ENCODE measurements at places on chromosomes 6 and 20.

GRCh38 chr6:154991207-154991606, 3.9 kb upstream of the TIAM2 start:
- no peak for DNase-seq

GRCh38 chr6:9468277-9468676, 946.6 kb downstream of the TFAP2A start:
- DNase-seq, result no peak

GRCh38 chr20:58684291-58684690, 8.3 kb upstream of the NPEPL1 start:
- no peak for DNase-seq

GRCh38 chr20:41509316-41510200, 108.6 kb downstream of the CHD6 start:
- no peak for DNase-seq

- peak; percentile 73 for DNase-seq
Measured at GRCh38 chr6:97186416-97186999, 96.5 kb downstream of the MMS22L start.

GRCh38 chr6:149050160-149050559, 267.4 kb upstream of the TAB2 start:
- no peak for DNase-seq

- DNase-seq, result no peak
Measured at GRCh38 chr6:97563529-97563928, 280.5 kb upstream of the MMS22L start.

DNA sequence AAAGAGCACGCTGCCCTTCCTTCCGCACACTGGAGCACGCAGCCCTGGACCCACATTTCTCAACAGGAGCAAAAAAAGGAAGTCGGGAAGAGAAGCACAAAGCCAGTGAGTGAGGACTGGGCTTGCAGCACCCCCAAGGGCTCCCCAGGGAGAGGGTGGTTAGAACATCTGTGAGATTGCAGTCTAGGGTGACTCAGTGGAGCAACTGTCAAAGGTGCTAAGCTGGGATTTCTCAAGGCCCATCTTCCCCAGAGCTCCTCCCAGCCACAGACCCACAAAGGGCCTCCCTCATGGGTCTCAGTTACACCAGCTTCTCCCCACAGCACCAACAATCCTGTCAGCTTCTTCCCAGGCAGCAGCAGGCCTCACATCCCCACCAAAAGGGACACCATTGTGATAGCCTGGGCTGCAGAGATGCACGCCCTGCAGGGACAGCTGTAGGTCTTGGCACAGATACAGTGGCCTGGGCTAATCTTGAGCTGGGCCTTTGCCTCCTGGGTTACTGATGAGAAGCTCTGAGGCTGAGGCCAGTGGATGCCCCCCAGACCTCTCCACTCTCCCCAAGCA, 39.6 kb upstream of the CD93 start:
- no peak for DNase-seq

DNA sequence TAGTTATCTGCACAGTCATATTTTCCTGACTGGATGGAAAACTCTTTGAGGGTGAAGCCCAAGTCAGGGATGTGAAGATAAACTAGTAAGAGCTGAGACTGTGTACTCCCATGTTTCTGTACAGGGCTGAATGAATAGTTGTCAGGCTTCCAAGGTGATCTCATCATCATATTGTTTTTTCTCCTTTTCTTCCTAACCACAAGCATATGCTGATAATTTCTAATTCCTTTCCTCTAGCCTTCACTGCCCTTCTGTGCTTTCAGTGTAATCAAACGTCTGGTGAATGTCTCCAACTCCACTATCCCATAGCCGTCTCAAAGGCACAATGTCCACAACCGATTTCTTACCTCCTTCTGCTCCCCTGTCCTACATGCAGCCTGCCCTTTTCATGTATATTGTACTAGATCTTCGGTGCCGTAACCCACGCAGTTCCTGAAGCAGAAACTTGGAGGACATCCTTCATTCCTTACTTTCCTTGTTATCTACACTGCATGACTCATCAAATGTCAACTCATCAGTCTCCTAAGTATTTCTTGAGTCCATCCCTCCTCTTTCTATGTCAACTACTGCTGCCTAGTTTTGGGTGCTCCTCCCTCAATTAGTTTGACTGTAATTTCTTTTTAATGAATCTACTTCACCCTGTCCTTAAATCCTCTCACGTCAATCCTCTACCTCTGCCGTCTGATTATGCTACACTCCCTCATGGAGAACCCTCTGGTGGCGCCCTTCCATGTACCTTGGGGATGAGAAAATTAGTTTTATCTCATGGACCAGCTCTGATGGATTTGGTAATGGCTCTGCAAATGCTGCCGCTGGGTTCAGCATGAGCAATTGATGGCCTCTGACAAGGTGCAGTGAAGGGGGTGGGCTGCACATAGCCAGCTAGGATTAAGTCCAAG, 21.9 kb downstream of the NCOA7 start:
- no peak for DNase-seq

DNA sequence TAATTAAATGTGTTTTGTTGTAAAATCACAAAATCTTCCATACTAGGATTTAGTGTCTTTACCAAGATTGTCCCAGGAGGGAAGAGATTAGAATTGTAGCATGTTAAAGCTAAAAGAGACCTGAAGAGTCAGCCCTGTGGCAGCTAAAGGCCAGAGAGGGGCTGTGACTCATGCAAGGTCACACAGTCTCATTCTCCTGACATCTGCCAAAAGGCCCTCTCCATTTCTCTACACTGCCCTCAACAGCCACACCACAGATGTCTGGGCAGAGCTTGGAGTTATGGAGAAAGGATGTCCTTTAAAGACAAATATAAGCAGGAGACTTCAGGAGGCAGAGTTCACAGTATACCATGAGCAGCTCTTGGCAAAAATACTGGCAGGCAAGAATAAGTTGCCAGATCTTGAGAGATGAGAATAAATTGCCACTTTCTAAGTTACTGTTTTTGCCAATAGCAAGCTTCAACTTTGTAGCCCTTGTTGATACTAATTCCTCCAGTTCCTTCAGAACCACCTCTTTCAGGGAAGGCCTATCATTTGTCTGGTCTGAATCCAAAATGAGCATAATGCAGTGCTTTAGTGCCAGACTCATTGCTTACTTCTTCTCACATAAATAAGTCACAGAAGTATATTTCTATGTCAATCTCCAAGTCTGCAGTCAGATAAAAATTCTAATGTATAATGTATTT, 41.7 kb downstream of the AKIRIN2 start:
- DNase-seq, result no peak

DNA sequence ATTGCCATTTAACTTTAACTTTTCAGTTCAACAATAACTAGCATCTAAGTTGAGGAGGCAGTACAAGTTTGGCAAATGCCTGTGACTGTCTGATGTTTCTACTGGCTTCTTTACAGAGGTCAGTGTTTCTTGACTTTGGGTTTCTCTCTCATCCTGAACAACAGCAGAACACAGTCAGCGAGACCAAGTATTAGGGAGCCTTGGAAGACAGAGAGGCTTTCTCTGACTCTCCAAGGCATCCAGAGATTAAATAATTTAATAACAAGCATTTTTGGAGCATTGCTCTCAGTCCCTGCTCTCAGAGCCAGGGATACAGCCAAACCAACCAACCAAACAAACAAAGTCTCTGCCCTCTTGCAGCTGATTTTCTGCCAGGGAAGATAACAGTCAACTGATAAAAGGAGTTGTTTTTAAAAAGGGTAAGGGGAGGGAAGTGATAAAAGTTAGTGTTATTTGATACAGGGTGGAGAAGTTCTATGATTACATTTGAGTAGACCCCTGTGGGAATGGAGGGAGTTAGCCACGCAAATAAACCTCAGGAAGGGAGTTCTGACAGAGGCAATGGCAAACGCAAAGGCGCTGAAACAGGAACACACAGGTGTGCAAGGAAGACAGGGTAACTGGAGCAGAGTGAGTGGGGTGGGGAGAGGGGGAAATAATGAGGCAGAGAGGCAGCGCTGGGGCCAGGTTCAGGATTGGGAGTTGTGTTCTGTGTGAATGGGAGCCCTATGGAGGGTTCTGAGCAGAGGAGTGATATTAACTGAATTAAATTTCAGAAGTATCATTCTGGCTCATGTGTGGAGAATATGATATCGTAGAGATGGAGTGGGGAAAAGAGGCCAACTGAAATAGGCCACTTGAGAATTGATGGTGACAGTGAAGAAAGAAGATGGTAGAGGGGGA, 55.2 kb downstream of the SEL1L2 start:
- DNase-seq, result no peak

- no peak for DNase-seq
Measured at GRCh38 chr6:135212935-135213334, 31.8 kb downstream of the MYB start.

DNA sequence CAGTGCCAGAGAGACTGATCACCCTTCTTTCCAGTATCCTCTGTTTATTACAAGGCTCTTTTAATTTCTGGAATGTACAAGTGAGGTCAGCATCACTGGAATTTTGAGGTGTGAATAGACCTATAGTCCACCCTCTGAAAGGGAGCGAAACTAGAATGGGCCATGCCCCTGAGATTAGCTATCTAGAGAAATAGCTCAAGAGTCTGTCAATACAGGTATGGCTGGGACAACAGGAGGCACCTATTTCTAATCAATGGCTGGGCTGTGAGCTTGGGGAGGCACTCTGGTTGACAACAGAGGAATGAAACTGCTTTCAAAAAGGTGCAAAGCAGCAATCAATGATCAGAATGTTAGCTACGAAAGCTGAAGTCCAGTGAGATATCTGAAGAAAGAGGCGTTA, 17.3 kb upstream of the CITED2 start:
- DNase-seq, result no peak

- no peak for DNase-seq
Measured at GRCh38 chr20:46784436-46785127, 75.1 kb downstream of the SLC2A10 start.

- no peak for DNase-seq
Measured at GRCh38 chr20:40265825-40266533, 423.1 kb downstream of the MAFB start.

- DNase-seq, result no peak
Measured at GRCh38 chr6:97438011-97438671, 155.1 kb upstream of the MMS22L start.

GRCh38 chr6:109524129-109524528, 41.1 kb upstream of the ZBTB24 start:
- no peak for DNase-seq

- no peak for DNase-seq
Measured at GRCh38 chr20:47038566-47039560, 144.2 kb downstream of the EYA2 start.

GRCh38 chr6:6080975-6081374, 74.2 kb upstream of the NRN1 start:
- no peak for DNase-seq

- no peak for DNase-seq
Measured at GRCh38 chr6:19873031-19873430, 35.9 kb downstream of the ID4 start.

DNA sequence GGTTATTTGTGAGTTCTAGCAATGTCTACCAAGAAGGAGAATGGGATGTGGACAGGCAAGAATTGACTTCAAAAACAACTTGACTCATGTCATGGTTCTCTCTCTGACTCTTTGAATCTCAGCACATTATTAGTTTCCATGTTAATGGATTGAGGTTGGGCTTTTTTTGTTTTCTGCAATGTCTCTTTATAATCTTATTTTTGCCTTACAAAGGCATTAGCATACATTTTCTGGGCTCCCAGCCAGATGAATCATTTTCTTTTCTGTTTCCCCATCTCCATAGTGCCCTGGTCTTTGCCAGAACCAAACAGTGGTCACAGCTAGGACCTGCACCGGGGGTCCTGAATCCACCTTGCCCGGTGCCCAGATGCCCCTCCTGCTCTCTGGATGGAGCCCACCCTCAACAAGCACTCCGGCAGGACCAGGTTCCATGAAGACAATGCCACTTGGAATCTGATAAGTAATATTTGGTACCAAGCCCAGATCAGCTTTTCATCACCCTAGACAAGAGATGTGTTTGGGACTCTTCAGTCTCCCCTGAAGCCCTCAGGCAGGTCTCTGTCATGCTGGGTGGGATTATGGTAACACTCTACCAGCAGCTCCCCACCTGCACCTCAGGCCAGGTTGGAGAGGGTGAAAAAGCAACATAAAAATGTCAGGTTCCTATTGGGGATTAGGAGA, 266.7 kb upstream of the SULF2 start:
- no peak for DNase-seq

DNA sequence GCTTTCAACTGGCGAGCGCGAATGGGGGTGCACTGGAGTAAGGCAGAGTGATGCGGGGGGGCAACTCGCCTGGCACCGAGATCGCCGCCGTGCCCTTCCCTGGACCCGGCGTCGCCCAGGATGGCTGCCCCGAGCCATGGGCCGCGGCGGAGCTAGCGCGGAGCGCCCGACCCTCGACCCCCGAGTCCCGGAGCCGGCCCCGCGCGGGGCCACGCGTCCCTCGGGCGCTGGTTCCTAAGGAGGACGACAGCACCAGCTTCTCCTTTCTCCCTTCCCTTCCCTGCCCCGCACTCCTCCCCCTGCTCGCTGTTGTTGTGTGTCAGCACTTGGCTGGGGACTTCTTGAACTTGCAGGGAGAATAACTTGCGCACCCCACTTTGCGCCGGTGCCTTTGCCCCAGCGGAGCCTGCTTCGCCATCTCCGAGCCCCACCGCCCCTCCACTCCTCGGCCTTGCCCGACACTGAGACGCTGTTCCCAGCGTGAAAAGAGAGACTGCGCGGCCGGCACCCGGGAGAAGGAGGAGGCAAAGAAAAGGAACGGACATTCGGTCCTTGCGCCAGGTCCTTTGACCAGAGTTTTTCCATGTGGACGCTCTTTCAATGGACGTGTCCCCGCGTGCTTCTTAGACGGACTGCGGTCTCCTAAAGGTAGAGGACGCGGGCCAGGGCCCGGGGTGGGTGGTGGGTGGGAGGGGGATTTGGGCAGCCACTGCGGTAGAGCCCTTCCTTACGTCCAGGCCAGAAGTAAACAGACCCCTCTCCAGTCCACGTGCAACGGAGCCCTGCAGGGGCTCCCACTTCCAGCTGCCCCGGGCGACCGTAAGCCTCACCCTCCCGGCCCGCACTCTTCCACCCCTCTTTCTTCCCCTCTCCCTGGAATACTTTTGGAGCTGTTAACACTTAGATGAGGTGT, 998 bp downstream of the BMP2 start:
- DNase-seq, result no peak

- DNase-seq, result peak; percentile 34
Measured at GRCh38 chr20:1803061-1803931, 91.9 kb upstream of the SIRPA start.
